Kidney (tissue), 22 donors: ENCODE measurements at places on chromosomes 5 and 9.

DNA sequence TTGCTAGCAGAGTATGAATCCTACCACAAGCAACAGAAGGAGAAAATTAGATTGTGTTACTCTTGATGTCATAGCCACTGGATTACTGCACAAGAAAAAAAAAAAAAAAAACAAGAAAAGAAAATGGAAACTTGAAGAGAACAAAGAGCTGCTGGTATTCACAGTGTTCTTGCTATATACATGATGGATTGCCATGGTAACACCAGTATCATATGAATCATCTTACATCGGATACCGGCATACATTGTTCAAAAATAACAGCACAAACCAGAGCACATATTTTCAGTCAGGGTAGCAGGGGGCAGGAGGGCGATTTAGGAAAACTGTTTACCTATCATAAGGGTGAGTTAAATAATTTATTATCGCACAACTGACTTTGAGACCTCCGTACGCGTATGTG lies 472.9 kb downstream of the PDE4D start:
- no peak for DNase-seq

GRCh38 chr9:114238891-114239875 lies 83.7 kb upstream of the ORM1 start:
- no peak for DNase-seq

DNA sequence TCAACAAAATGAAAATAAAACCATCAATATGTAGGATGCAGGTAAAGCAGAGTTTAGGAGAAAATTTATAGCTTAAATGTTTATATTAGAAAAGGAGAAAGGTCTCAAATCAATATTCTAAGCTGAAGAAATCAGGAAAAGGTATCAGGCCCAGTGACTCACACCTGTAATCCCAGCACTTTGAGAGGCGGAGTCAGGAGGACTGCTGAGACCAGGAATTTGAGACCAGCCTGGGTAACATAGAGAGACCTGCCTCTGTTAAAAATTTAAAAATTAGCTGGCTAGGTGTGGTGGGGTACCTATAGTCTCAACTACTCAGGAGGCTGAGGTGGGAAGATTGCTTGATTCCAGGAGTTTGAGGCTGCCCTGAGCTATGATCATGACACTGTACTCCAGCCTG lies 32.2 kb downstream of the CCDC69 start:
- no peak for DNase-seq

GRCh38 chr9:78030296-78030552 lies 1.4 kb downstream of the GNAQ start:
- DNase-seq = peak; percentile 26

- DNase-seq = no peak
Observed at GRCh38 chr5:74839229-74839628, 27.0 kb downstream of the FAM169A start.

GRCh38 chr9:69818750-69819345 lies 1.8 kb upstream of the CFAP95 start:
- no peak for DNase-seq

DNA sequence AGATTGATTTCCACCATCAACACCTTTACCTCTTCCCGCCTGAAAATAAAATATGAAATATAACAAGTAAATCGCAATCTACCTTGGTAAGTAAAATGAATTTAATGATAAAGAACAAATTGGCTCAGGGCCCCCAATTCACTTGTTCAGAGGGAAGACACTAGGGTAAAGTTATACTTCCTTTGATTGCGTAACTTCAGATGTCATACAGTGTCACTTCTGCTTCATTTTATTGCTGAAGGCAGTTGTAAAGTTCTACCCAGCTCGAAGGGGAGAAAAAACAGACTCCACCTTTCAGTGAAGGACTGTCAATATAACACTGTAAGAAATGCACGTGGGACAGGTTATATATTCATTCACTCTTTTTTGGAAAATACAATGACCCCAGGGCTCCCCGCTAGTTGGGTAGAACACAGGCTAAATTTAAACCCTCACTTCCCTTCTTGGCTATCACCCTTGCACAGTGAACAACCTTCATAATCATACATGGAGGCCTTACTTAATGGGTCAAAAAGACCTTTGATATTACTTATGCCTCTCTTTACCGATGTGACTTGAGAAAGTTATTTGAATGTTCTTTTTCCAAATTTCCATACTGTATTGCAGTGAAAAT lies 848.8 kb downstream of the MAT2B start:
- no peak for DNase-seq

- no peak for DNase-seq
Observed at GRCh38 chr5:168347368-168348083, 56.1 kb downstream of the WWC1 start.

- no peak for DNase-seq
Observed at GRCh38 chr5:37496902-37497445, 117.9 kb downstream of the WDR70 start.

GRCh38 chr9:108104991-108105390 lies 615.4 kb upstream of the KLF4 start:
- no peak for DNase-seq

GRCh38 chr9:70526902-70527301 lies 112.4 kb upstream of the KLF9 start:
- DNase-seq = no peak

DNA sequence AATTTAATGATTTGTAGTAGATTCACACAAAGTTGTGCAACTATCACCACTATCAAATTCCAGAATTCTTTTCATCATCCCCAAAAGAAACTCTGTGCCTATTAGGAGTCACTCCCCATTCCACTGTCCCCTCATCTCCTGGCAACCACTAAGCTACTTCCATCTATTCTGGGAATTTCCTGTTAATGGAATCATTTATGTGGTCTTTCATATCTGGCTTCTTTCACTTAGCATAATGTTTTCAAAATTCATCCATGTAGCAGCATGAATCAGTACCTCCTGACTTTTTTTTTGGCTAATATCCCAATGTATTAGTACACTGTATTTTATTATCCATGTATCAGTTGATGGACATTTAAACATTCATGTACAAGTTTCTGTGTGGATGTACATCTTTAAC lies 157.6 kb downstream of the TTC39B start:
- DNase-seq = no peak

DNA sequence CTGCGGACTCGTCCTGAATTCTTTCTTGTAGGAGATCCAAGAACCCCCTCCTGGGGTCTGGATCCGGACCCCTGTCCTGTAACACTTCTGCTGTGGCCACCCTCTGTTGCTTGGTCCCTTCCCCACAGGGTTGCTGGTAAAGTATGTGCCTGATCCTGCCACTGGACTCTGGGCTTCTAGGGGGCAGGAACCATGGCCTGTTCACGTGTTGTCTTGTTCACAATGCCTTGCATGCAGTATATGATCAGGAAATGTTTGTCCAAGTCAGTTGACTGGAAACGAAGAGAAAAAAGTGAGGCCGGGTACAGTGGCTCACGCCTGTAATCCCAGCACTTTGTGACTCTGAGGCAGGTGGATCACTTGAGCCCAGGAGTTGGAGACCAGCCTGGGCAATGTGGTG lies 139.3 kb upstream of the ALDH1B1 start:
- DNase-seq = no peak

DNA sequence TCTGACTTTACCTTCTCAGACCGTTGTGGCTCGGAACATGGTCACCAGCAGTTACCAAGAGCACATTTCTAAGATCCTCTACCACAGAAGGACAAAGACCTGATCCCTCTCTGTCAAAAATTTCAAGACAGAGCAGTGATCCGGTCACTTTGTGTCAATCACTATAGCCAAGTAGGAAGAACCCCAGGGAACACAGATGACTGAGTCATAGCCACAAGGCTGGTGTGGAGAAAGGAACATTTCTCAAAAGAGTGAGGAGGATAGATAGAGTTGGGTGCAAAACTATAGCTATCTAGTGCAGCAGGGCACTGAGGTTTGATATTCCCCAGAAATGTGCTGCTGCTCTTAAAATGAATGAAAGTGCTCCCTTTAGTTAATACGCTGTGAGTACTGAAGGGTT lies 130.7 kb upstream of the SMIM23 start:
- DNase-seq = no peak
